Activated CD8-positive, alpha-beta T cell treated with anti-CD3 and anti-CD28 coated beads for 36 hours (primary cell): ENCODE measurements at places on chromosomes 5 and 9. TPM values are rescaled to one million over a fixed set of nuclear protein-coding genes. Genes with fewer than 3 reads are reported as not detected.

The PRRX2 gene
- 1.2 TPM for total RNA-seq

The RGS3 gene
- 51.5 TPM for total RNA-seq

The PLEKHG4B gene
- not detected for total RNA-seq

DNA sequence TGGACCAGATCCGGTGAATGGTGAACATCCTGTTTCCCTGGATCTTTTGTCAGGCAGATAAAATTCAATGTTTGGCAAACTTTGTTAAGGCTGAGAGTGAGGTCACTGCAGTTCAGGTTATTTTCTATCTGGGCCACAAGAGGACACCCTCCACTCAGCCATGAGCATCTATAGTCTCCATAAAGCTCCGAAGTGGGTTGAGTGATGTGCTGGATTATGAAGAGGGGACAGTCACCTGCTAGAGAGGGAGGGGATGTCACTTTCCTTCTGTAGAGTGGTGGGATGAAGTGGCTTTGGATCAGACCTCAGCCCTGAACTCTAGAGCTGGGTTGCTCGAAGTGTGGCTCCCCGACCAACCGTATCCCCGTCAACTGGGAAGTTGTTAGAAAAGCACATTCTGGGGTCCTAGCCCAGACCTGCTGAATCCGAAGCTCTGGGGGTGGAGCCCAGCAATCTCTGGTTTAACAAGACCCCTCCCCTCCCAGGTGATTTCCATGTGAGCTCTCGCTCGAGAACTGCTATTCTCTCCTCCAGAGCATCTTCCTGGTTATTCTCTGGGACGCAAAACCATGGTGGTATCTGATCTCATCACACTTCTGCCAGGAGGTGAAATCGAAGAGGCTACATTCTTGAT is 31.8 kb upstream of the FGF1 start:
- peak; percentile 22 for DNase-seq

DNA sequence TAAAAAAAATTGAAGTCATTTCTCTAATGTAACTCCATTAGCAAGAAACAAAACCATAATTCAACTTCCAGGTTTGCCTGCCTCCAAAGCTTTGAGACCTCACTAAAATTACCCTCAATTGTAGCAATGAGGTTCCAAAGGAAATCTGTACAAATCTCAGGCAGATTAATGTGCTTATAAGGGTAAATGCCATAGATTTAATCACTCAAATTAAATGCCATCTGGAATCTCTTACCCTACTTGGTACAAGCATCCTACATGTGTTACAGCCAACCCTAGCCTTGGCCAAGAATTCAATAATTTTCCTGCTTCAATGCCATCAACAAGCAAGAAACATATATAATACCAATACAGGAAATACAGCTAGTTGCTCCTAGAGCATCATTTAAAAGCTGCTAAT is 452.8 kb downstream of the RAB3C start:
- no peak for DNase-seq

DNA sequence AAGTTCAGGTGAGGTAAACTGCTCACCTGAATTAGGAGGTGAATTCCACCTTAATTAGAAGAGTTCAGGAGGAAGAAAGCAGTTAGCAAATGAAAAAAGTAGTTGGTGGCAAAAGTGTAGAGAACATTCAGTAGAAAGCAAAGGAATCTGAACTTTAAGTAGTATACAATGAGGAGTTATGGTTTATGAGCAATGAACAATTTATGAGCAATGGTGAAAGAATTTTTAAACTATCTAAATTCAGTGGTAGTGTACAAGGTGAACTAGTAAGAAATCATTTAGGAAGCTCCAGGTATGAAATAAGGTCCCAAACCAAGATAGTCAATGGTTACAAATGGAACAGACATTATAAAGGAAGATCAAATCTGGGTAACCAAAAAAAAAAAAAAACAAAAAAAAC is 3.1 kb downstream of the CETN3 start:
- DNase-seq: no peak
